ENCODE measurements at places on chromosomes 12 and 14.

- peak; percentile 8 for DNase-seq
These were observed 412 bp upstream of the SNW1 start for GRCh38 chr14:77761205-77761931.

DNA sequence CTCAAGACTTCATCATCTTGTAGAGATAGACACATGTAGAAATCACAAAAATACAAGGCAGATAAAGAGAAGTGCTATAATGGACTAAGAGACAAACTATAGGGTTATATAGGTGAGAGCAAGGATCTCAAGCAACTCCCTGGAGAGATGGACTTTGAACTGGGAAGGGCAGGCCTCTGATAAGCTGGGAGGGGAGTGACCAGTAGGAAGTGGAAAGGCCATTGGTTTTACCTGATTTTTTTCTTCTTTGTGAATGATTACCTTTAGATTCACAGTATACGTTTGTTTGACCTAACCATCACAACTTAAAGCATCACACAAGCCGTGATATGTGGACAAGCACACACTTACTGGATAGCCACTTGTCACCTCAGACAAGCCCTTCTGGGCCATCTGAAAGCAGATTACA is 5.2 kb upstream of the TEP1 start:
- DNase-seq = no peak

GRCh38 chr12:91009319-91009950 is 4.7 kb upstream of the EPYC start:
- no peak for DNase-seq

DNA sequence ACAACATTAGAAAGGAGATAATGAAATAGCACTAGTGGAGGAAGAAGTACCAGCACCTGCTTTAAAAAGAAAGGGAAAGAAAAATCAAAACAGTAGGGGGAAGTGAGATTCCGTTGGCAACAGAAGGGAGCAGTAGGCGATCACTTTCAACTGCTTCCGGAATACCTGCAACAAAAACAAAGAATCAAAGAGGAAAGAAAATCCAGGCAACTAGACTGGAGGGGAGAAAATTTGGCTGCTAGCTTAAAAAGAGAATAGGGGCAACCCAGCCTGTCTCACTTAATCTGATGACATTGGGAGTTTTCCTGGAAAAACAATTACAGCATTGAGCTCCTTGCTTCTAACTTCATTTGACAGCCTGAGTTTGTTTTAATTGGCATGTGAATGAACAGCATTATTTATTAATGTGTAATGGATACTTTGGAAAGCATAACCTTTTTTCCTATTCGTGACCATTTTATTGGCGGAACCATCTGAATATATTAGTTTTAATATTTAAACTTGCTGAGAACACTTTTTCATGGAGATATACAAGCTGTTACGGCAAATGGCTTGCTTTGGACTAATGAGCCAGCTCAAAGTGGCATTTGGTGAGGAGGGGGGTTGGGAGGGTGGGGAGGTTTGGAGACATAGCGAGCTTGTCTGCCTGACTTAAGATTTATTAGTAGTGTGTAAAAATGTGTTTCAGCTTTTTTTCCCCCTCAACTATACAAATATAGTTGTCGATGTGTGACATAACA is 2.5 kb upstream of the DACT1 start:
- peak; percentile 25 for DNase-seq

- no peak for DNase-seq
These were observed 74.8 kb upstream of the FOXN3 start for GRCh38 chr14:89491711-89492381.

DNA sequence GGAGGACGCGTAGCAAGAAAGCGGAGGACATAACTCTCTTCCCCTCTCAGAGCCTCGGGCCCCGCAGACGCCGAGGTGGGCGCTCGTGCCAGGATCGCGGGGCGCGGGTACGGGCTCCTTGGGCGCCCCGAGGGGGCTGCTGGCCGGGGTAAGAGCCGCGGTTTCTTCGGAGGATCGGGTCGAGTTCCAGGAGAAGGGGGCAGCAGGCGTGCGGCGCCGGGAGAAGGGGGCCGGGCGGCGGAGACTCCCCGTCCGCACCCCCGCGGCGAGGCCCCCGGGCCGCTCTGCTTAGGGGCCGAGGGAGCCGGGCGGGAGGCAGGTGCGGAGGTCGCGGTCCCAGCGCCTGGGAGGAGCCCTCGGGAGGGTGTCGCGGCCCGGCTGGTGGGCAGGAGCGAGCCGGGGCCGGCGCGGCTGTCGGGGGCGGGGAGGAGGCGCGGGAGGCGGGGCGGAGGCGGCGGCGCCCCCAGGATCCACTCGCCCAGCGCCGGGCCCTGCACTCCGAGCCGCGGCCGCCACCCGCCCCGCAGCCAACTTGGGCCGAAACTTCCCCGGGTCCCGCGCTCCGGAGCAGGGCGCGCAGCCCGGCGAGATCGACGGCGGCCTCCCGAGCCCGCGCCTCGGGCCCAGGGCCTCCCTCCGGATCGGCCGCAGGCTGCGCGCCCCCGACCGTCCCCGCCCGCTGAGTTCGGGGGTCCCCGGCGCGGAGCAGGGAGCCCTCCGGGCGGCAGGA is 64.4 kb downstream of the FBXL14 start:
- DNase-seq = peak; percentile 25

DNA sequence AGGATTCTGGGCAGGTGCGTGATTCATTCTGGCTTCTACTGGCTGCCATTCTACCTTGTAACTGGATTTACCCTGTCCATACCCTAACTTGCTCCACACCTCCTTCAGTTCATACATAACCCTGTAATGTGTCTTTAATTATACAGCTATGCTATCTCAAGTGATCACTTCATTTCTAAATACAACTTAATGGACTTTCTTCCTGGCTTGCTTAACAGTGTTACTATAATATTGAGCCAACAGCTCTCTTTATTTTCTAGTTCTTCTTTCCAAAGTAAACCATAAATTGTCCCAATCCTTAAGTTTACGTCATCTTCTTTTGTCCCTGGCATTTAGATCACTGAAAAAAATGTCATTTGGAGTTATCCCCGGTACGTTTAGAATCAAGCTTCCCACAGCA is 75.9 kb upstream of the KCNJ8 start:
- no peak for DNase-seq

DNA sequence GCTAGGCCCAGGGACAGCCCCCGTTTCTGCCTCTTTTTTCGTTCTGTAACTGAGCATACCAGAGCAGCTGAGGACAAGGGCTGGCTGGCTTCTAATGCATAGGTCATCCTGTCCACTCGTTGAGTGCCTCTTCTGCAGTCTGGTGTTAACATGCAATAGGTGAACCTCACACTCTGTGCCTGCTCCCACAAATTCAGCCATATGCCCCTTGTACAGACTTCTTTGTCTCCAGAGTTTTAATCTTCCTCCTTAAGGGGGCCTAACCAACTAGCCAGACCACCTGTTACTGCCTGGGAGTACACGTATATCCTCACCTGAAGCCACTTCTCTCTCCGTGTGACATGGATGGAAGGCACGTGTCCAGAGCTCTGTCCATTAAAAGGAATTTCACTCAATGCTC is 111.1 kb downstream of the SLC15A4 start:
- DNase-seq = no peak

DNA sequence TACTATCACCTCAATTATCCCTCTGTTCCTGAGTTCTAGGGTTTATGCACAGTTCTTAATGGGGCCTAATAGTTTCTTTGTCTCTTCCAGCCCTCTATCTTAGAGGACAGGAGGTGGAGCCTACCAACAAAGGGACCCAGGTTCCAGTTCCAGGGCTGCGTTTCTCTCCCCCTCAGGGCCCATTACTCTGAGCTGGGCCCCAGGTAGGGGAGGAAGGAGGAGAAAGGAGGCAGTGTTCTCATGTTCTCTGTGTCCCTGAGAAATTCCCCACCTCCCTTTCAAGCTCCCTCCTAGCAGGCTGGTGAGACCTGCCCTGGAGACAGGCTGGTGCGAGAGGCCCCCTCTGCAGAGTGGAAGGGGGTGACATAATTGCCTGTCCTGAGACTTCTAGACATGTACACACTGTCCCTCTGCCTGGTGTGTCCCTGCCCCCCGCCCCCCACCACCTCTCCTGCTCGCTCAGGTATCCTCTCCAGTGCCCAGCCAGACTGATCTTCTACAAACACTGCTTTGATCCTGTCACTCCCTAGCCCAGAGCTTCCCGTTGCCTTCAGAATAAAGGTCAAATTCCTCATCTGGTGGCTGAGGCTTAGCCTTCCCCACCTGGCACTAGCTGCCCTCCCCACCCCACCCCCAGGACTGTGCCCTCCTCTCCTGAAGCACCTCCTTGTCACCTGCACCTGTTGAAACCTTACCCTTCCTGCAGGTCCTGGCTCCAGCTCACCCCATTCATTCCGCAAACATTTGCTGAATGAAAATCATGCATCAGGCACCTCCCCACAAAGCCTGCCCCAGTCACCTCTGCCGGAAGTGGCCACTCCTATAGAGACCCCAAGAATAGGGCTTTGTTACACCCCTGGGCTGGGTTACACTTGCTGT is 21.1 kb upstream of the KRT8 start:
- no peak for DNase-seq

- DNase-seq = no peak
These were observed 46.9 kb upstream of the FBRSL1 start for GRCh38 chr12:132443091-132443490.

DNA sequence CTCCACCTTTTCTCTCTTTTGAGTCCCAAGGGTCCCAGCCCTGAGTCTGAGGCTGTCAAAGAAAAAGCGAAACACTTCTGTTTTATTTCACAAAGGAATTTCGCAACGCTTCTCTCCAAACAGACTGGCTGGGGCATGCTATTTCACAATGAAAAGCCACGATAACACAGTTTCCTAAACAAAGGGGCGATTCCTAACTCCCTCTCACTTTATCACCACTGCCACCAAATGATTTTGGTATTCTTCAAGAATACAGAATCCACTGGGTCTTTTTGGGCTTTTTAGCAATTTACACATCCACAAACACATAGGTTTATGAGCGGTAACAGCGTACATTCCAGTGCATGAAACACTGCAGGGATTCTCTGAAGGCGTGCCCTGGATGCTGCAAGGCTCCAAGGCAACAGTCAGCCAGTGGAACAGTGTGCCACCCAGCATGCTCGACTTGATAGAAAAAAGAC is 161.2 kb downstream of the DAD1 start:
- DNase-seq = peak; percentile 57

GRCh38 chr12:54984658-54985376 is at the start of gene TESPA1:
TESPA1 (minus strand) TSS chr12:54984762; CDS start chr12:54974562, 10,200 bp downstream.
- DNase-seq = no peak

DNA sequence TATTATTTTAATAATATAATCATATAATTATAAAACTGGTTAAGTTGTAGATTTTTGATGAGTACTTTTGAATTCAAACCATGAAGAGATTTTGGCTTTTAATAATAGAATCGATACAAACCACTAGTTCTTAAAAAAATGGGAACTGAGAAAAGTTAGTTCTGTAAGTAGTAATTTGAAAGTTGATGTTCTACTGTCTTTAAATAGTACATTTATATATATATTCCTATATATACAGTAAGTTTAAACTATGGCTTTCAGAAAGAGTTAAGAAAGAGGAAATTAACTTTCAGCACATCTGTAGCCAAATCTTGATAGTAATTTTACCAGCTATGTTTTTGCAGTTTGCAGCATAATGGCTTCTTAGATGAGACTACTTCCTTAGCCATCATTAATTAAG is 7.8 kb downstream of the LRRK2 start:
- no peak for DNase-seq

Measured in brain (organoid and tissue), 16 donors.